Caco-2 (cell line): ENCODE measurements at places on chromosomes 4 and X. TPM values are rescaled to one million over a fixed set of nuclear protein-coding genes. Genes with fewer than 3 reads are reported as not detected.

Gene CDKL2
- 1.5 and 1.9 TPM in 2 replicates for total RNA-seq

DNA sequence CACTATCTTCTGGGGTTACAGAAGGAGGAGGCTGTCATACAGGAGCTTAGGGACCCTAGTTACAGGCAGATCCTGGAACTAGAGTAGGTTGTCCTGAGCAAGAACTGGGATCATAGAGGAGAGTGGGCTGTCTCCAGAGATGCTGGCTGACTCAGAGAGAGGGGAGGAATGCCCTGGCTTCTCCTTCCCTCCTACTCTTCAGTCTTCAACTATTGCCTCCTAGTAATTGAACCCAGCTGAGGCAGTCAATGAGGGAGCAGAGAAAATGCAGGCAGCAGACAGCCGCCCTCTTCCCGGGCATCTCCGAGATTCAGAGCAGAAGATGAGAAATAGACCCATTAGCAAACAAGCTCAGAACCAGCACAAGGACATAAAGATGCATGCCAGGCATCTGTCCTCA lies 118.3 kb upstream of the PDE5A start:
- H3K4me1 ChIP-seq, result no peaks in the 10 kb centered on the region
- no peak for DNase-seq
- H3K4me3 ChIP-seq, result no peak overlapping the region
- H3K36me3 ChIP-seq, result no peaks in the 10 kb centered on the region

DNA sequence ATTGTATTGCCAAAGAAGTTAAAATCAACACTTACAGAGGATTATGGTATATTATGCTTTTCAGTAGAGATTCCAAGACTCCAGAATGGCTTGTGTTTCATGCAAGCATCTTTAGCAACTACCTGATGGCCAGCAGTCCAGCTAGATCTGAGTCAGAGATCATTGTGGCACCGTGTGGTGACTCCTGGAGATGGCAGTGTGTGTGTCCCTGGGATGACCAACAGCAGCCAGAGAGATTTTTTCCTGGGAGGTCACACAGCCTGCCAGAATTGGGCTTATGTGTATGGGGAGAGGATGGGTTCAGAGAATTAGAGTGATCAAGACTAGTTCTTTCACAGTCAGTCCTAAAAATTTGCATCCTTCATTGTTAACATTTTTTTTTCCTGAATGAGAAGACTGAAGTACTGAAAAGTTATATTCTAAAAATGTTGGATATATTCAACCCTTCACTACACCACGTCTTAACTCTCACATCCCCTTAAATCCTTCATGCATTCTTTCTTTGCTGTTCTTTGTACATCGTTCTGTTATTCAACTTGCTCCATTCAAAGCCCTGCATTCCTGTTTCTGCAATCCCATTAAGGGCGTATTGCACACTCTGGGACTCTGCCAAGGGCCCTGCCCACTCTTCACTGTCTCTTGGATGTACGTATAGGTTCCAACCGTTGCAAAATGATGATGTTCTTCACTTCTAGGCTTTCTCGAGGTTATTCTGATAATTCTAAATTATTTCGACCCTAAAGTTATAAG lies 12.4 kb downstream of the TENM3 start:
- peaks cover 10% of the 10 kb centered on the region; the same call in 1 of the 2 replicates for H3K4me1 ChIP-seq
- H3K4me3 ChIP-seq, result no peak overlapping the region
- H3K36me3 ChIP-seq, result no peaks in the 10 kb centered on the region
- H3K27ac ChIP-seq, result no peak overlapping the region
- no peaks in the 10 kb centered on the region for H3K27me3 ChIP-seq
- DNase-seq, result no peak

GRCh38 chr4:80393246-80393969 lies 57.9 kb downstream of the CFAP299 start:
- no peak overlapping the region for H3K27ac ChIP-seq
- no peaks in the 10 kb centered on the region for H3K27me3 ChIP-seq
- no peak overlapping the region for H3K4me3 ChIP-seq
- DNase-seq, result no peak
- H3K36me3 ChIP-seq, result no peaks in the 10 kb centered on the region

DNA sequence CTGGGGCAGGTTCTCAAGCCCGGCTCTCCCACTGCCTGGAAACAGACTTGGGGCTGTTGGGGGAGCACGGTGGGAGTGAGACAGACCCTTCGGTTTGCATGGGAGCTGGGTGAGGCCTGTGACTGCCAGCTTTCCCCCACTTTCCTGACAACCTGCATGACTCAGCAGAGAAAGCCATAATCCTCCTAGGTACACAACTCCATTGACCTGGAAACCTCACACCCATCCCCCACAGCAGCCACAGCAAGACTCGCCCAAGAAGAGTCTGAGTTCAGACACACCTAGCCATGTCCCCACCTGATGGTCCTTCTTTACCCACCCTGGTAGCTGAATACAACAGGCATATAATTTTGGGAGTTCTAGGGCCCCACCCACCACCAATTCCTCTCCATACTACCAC lies 57.6 kb upstream of the UBQLN2 start:
- DNase-seq, result no peak
- H3K27ac ChIP-seq, result no peak overlapping the region
- no peak overlapping the region for H3K4me3 ChIP-seq
- no peaks in the 10 kb centered on the region for H3K4me1 ChIP-seq
- H3K36me3 ChIP-seq, result no peaks in the 10 kb centered on the region

GRCh38 chr4:54226404-54227255 lies 2.5 kb upstream of the PDGFRA start:
- H3K27ac ChIP-seq, result peak overlapping the region; percentile 79
- peak; percentile 81 for DNase-seq
- no peaks in the 10 kb centered on the region for H3K36me3 ChIP-seq
- H3K4me1 ChIP-seq, result peaks cover 9% of the 10 kb centered on the region; the same call in 1 of the 2 replicates

- no peak overlapping the region for H3K4me3 ChIP-seq
- H3K4me1 ChIP-seq, result no peaks in the 10 kb centered on the region
- H3K27me3 ChIP-seq, result no peaks in the 10 kb centered on the region
These were observed 86.1 kb downstream of the ADRA2C start for GRCh38 chr4:3852309-3852708.
